ENCODE measurements at places on chromosomes 1 and 21.

GRCh38 chr1:164723296-164723798, 164.4 kb downstream of the PBX1 start:
- DNase-seq: no peak

GRCh38 chr1:88990426-88990825, 2.0 kb downstream of the KYAT3 start:
- DNase-seq: no peak

- no peak for DNase-seq
These were observed 183.9 kb downstream of the CAMTA1 start for GRCh38 chr1:6969106-6969505.

GRCh38 chr1:187471555-187471954, 642.8 kb downstream of the PLA2G4A start:
- DNase-seq: no peak

DNA sequence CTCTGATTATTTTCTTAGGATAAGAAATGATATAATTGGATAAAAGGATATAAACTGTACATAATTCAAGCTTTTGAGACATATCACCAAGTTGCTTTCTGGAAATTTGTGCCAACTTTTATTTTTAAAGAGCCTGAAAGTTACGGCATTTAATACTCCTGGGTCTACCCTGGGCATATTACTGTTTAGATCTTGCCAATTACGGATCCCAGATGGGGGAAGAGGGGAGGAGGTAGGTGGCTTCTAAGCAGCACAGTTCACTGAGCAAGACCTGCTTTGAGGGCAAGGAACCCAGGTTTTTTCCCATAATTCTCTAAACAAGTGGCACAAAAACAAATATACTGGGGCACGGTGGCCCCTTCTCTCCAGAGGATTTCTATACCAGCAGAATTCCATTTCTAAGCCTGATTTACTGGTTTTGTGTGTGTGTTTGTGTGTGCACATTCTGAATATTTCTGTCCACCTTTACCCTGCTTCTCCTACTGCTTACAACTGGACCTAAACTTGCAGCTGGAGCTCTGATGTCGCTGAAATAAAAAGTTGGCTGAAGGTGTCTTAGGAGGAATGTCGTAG, 76.7 kb downstream of the LAMC2 start:
- no peak for DNase-seq

GRCh38 chr21:30577766-30578165, 12.4 kb downstream of the KRTAP22-2 start:
- DNase-seq: no peak

DNA sequence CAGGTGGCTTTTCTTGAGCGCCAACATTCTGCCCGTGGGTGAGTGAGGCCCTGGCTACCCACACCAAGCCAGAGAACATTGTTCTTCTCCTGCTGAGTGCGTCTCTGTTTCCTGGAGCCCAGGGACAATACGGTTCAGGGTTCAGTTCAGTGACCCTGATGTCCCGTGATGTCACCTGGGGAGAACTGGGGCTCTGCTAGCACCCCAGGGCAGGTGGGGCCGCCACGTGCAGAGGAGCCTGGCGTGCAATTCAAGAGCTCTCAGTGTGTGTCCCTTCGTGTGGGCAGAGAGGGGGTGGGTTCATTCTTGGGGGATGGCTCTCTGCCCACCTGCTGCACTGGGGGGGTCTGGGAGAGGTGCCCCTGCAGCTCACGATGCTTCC, 18.2 kb upstream of the PEX10 start:
- no peak for DNase-seq

- no peak for DNase-seq
These were observed 480.7 kb downstream of the NPHP4 start for GRCh38 chr1:5511381-5512097.

GRCh38 chr1:1925437-1926345, 6.6 kb upstream of the TMEM52 start:
- DNase-seq: no peak

GRCh38 chr1:108732398-108732797, 14.1 kb upstream of the STXBP3 start:
- DNase-seq: no peak

- no peak for DNase-seq
These were observed 68.4 kb upstream of the IPO9 start for GRCh38 chr1:201760516-201760915.

DNA sequence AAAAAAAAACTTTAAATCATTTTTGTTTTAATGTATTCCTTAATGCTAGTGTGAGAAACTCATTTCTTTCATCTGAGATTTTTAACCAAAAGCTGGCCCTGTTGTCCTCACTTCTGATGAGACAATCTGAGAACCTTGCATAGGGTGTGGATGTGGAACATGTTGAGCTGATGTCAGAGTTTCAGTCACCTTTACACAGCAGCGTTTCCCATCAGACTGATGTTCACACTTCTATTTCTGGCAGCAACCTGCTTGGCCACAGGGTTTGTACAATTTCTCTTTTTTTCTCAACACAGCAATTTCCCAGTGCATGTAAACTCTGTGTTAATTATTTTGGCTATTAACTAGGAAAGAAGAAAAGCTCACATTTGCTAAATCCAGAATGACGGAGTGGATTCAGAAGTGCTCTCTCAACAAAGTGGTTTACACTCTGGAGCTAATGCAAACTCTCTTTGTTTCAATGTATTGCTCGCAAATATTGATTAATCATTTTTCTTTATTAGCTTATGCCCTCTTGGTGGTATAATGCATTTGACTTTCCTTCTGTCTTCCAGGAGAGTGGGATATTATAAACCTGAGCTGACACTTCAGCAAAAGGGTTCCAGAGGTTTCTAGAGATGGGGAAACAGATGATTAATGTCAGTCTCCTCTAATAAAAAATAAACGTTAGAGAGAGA, 70.5 kb upstream of the HSPA13 start:
- no peak for DNase-seq

DNA sequence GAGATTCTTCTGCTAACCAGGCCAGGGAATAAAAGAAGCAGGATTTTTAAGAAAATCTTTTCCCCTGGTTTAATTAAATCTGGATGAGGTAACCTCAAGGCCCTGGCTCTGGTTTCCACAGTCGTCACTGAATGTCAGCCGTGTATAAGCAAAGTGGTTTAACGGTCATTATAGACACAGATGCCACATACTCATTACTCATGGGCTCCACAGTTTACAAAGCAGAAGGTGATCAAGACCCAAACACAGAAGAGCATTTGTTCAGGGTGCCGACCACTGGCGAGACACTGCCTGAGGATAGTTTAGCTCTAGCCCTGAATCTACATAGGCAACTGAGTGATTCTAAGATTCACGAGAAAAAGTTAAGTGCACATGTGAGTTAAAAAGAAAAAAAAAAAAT, 27.8 kb upstream of the RAP1GAP start:
- DNase-seq: no peak

DNA sequence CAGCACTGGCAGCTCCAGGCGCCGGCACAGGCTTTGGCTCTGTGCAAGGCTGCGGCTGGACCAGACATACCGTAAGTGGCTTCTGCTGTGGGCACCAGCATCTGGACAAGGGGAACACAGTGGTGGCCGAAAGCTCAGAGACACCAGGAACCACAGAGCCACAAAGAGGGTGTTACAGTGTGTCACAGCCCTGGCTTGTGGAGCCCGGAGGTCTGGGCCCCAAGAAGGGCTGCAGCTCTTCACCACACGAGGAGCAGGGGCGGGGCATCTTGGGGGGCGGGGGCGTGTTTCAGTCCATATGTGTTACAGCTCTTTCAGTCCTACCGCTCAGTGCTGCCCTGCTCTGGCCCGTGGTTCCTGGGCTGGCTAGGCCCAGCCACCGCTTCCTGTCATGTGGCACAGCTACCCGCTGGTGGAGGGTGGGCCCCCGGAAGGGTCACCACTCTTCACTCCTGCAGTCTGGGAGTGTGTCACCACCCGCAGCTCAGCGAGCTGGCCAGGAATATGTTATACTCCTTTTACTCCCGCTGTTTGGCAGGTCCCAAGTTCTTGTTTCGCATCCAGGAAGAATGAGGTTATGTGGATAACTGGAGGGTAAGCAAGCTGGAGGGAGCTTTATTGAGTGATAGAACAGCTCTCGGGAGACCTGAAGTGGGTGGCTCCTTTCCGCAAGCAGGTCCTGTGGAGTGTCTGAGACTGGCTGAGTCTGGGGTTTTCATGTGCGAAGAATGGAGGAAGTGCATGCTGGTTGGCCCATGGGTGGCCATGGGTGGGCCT, 3.3 kb upstream of the LSM10 start:
- DNase-seq: peak; percentile 34

DNA sequence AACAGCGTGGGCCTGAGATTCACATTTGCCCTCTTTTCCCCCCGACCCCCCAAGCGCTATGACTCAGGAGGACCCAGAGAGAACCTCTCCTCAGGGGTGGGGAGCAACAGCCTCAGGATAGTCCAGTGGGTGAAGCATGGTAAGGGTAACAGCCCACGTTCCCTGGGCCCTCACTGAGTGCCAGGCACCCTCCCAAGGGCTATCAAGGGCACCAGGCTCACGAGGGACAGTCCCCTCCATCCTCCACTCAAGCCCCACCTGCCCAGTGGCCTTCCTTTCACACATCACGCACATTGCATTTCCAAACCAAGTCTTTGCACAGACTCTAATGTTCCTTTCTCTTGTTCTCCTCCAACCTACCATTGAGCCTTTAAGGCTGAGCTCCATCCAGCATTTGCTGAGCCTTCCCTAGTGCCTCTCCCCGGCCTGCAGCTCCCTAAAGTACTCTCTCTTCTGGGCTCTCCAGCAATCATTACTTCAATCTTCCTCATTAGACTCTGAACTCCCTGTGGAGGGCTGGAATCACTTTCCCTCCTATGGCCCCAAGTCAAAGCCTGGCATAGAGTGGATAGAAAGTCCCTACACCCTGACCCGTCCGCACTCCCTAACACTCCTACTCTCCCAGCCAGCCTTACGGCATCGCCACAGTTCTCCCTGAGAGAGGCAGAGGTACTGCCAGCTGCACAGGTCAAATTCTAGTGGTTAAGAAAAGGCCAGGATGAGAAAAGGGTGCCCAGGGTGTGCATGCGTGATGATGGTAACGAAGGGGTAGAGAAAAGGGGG, 1.0 kb downstream of the AKR7A2 start:
- DNase-seq: no peak

GRCh38 chr1:12285496-12286143, 55.8 kb downstream of the VPS13D start:
- DNase-seq: no peak

GRCh38 chr1:212700223-212700891, 717 bp upstream of the BATF3 start:
- peak; percentile 55 for DNase-seq

DNA sequence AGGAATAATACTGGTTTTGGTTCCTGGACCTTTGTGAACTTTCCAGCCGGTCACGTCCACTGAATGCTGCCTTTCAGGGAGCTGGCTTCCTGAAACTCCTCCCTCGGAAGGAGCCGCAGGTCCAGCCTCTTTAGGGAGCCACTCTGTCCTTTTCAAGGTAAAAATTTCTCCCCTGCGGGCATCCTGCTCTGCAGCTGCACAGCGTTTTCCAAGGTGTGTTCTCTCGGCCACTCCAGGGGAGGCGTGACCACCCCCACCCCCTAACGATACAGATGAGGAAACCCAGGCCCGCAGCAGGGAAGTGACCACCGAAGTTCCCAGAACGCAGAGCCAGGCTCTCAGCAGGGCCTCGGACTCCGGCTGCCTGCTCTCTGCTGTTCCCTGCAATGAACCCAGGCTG, 21.5 kb downstream of the PADI2 start:
- no peak for DNase-seq

DNA sequence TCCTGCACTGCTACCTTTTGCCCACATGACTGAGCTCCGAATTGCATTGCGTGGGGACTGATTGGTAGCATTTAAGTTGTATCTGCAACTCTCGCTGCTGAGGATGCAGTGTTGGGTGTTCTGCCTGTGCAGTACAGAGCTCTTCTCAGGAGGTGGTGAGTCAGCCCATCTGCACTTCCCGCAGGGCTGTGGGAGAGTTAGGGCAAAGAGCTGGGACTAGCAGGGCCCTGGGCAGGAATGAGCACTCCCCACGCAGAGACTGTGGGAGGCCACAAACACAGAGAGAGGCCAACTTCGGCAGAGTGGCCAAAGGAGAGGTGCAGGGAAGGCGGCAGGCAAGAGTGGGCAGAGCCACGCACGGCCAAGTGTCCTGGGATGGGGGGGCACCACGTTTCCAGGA, 244.7 kb downstream of the SIPA1L2 start:
- no peak for DNase-seq

DNA sequence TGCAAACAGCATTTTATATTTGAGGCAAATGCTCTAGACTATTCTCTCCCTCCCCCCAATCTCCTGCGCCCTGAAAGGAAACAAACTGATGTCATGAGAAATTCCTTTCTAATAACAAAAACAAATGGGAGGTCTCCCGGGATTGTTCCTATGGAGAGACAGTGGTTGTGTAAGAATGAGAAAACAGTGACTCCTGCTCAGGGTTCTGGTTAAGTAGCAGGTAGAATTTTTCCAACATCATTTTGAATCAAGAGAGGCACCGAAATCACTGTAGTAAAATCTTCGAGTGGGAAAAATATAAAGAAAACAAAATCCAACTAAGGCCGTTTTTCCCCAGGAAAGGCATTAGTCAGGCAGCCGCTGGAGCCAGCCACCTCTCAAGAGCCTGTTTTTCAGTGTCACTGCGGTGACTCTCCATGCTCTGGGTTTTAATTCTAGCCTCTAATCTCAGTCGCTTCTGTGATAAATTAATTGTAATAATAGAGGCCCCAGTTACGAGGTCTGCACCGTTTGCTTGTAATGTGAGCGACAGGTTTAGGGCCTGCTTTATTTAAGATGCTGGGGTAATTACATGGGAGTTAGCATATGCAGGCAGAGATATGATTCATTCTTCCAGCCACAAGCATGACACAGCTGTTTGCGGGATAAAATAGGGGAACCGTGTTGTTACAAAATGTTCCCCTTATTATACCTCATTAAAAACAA, 80.3 kb downstream of the RNF220 start:
- no peak for DNase-seq

DNA sequence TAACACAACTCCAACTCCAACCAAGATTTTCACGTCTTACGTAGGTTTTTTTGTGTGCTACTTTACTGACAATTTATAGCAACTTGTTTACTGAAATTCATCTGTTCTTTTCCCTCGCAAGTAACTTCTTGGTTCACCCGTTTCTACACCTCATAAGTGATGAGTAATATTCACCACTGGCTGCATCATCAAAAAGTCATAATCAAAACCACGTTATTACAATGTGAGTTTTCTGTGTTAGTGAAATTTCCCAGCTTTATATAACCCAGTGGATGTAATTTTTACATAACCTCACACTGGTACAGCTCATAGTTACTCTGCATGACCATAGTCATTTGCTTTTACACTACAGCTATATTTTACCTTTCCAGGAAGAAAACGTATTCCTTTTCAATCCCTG, 401.1 kb upstream of the LYPLAL1 start:
- no peak for DNase-seq

DNA sequence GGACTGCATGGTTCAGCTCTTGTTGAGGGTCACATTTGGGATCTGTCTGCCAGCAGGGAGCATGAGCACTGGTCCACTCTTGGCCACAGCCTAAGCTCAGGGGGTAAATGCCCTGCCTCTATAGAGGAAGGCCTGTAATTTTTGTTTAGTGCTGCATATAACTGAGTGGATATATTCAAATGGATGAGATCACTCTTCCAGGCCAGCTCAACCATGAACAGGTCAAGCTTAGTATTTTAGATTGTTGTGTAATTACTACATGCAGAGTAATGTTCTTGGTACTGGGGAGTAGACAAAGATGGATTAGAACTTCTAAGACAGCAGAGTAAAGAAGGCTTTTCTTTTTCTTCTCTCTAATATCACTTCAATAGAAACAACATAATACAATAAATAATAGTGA, 376.9 kb downstream of the GPATCH2 start:
- DNase-seq: no peak
